ENCODE measurements at places on chromosomes 16 and 17. TPM values are rescaled to one million over a fixed set of nuclear protein-coding genes. Genes with fewer than 3 reads are reported as not detected.
A peak's percentile ranks its signal among the peaks of the same experiment; 100 is the strongest.

Gene RFFL
- total RNA-seq: 28.1 TPM

Gene NECAB2
- total RNA-seq: 0.95 TPM

Gene ZPBP2
- 0.46 TPM for total RNA-seq

- DNase-seq: no peak
These were observed at the start of gene ZNF423 for GRCh38 chr16:49855822-49856671. TSS of gene ZNF423 (minus strand) at chr16:49856112. CDS start at chr16:49855774, 338 bp downstream.

GRCh38 chr16:49586466-49587450, 213.2 kb downstream of the C16orf78 start:
- DNase-seq: peak; percentile 45

Measured in spleen (tissue), 13 donors.